Activated naive CD8-positive, alpha-beta T cell treated with anti-CD3 and anti-CD28 coated beads, Interleukin-2, amount 10 ng/mL, durations not matched to agents 7 days and 5 days (primary cell): ENCODE measurements at places on chromosomes 6 and 20. TPM values are rescaled to one million over a fixed set of nuclear protein-coding genes. Genes with fewer than 3 reads are reported as not detected.
A peak's percentile ranks its signal among the peaks of the same experiment; 100 is the strongest.

GRCh38 chr6:108781419-108782100 is 66.7 kb upstream of the ARMC2 start:
- H3K4me3 ChIP-seq, result peak overlapping the region; percentile 86
- H3K36me3 ChIP-seq, result no peaks in the 10 kb centered on the region
- H3K4me1 ChIP-seq, result peaks cover 10% of the 10 kb centered on the region
- no peak overlapping the region for H3K27ac ChIP-seq

DNA sequence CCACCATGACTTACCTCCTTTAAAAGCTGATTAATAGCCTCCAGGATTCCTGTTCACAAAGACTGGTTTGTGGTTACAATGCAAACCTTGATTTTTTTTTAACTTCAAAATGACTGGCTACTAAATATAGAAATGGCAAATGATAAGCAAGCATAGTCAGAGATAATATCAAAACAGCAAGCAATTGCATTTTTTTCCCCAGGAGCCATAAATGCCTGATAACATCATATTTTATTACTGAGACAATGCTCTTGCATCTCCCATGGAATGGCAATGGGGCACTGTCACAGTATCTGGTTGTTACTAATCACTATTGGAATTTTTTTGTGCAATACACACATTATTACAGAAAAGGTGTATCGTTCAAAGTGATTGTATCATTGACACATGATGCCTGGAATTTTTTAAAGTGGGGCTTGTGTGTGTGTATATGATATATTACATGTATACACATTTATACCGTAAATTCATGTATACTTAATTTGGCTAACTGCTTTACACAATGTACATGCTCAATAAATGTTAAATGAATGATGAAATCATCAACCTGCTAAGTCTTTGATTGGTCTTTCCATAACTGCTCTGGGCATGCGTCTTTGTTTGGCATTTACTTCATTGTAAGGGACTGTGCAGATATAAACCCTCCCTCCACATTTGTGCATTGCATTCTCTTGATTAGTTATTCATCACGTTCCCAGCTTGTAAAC is 980 bp upstream of the SALL4 start:
- H3K27me3 ChIP-seq, result peaks cover 54% of the 10 kb centered on the region
- H3K4me3 ChIP-seq, result no peak overlapping the region
- no peak overlapping the region for H3K27ac ChIP-seq

The ANKRD66 gene
- not detected for total RNA-seq

DNA sequence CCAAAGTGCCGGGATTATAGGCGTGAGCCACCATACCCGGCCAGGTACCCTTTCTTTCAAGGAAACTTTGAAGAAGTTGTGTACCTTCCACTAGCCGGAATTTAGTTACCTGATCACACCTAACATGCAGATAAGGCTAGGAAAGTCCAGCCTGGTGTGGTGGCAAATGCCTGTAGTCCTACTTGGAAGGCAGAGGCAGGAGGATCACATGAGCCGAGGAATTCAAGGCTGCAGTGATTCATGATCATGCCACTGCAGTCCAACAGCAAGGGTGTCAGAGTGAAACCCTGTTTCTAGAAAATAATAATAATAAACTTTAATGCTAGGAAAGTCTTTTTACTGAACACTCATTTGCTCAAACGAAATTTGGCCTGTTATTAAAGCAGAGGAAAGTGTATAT is 21.0 kb downstream of the NFYA start:
- H3K36me3 ChIP-seq, result peaks cover 38% of the 10 kb centered on the region
- H3K27me3 ChIP-seq, result no peaks in the 10 kb centered on the region
- H3K4me1 ChIP-seq, result peaks cover under 1% of the 10 kb centered on the region

The PCSK2 gene
- total RNA-seq, result not detected

The KCNS1 gene
- 0.11 TPM for total RNA-seq

DNA sequence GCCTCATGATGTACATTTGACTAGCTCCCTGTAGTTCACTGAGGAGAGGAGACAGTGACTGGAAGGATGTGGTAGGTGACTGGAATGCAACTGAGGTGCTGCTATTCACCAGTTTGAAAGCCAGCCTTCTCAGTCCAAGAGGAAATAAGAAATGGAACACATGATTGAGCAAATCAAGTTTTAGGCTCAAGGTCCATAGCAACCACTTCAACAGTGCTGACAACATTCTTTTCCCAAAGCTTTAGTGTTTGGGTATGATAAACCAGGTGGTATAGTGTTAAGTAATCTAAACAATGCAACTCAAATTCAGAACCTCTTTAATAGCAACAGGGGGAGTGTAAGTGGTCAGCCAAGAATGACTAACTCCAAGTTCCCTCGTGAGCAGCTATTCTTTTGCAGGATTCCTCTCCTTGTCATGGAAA is 9.2 kb downstream of the ZHX3 start:
- H3K36me3 ChIP-seq, result peaks cover 4% of the 10 kb centered on the region
- peaks cover 10% of the 10 kb centered on the region for H3K4me1 ChIP-seq
- DNase-seq, result no peak
- no peak overlapping the region for H3K4me3 ChIP-seq
- no peak overlapping the region for H3K27ac ChIP-seq

DNA sequence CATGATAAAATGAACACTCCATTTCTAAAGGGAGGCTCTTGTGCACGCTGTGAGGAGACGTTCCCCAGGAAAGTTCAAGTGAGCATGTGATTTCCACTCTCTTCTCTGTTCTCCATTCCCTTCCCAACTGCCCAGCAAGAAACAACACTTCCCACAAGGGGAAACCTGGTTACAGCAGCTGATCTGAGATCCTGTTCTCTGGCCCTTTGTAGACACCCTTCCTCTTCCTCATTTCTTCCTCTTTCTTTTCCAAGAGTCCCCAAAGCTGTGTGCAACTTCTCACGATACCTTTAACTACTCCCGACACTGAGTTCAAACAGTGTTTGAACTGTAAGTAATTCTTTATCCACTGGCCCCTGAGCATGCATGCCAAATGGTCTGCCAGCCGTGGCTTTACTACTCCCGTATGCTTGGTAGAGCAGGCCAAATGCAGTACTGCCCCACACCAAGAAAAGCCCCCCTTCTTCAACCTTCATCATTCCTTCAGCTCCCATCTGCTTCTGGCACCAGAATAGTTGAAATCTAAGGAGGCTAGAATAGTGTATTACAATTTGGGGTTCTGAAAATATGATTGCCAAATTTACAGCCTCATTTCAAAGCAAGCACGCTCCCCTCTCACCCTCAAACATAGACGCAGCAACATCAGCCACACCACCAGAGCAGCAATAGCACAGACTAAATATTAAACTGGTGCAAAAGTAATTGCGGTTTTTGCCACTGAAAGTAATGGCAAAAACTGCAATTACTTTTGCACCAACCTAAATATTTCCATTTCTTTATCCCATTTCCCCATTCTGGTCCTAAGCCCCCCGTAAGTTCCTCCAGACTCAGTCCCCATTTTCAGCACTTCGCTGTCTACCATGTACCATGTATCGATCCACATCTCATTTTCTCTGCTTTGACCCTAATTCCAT is 4.3 kb downstream of the HLA-DMB start:
- DNase-seq, result no peak
- H3K36me3 ChIP-seq, result peaks cover 9% of the 10 kb centered on the region
- H3K27me3 ChIP-seq, result no peaks in the 10 kb centered on the region
- peaks cover 39% of the 10 kb centered on the region for H3K4me1 ChIP-seq
- no peak overlapping the region for H3K4me3 ChIP-seq
- H3K27ac ChIP-seq, result no peak overlapping the region
